ENCODE measurements at places on chromosomes 6 and 20.

- DNase-seq = no peak
Observed at GRCh38 chr20:17647391-17648314, 34.4 kb downstream of the RRBP1 start.

GRCh38 chr20:48478370-48478769, 349.4 kb downstream of the PREX1 start:
- DNase-seq = no peak

DNA sequence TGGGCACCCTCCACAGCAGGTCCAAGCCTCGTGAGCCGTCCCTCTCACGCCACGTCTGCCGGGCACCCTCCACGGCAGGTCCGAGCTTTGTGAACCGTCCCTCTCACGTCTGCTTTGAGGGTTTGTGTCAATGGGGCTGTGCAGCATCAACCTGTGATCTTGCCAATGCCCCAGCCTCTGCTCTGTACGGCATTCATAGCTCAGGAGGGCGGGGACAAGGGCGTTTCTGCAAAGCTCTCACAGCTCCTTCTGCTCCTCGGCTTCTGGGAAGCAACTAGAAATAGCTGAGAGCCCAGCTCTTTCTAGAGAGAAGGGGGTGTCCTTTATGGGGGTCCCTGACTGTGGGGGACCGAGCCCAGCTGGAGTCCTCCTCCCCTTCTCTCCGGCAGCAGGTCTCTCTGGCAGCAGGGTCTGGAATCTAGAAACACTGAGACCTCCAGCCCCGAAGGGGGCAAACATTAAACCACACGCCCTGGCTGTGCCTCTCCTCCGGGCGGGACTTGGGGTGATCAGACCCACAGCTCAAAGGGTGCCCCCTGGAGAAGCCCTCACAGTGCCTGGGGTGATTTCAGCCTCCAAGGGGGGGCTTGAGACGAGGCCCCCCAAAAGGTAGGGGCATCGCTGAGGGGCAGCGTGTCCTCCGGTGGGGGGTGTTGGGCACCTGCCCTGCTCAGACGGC, 41.2 kb upstream of the CHRNA4 start:
- DNase-seq = no peak

- DNase-seq = no peak
Observed at GRCh38 chr6:161658211-161658610, 384.4 kb upstream of the AGPAT4 start.

- DNase-seq = no peak
Observed at GRCh38 chr6:24053057-24053456, 73.0 kb upstream of the NRSN1 start.

GRCh38 chr6:127950566-127951145, 49.8 kb upstream of the THEMIS start:
- DNase-seq = no peak

DNA sequence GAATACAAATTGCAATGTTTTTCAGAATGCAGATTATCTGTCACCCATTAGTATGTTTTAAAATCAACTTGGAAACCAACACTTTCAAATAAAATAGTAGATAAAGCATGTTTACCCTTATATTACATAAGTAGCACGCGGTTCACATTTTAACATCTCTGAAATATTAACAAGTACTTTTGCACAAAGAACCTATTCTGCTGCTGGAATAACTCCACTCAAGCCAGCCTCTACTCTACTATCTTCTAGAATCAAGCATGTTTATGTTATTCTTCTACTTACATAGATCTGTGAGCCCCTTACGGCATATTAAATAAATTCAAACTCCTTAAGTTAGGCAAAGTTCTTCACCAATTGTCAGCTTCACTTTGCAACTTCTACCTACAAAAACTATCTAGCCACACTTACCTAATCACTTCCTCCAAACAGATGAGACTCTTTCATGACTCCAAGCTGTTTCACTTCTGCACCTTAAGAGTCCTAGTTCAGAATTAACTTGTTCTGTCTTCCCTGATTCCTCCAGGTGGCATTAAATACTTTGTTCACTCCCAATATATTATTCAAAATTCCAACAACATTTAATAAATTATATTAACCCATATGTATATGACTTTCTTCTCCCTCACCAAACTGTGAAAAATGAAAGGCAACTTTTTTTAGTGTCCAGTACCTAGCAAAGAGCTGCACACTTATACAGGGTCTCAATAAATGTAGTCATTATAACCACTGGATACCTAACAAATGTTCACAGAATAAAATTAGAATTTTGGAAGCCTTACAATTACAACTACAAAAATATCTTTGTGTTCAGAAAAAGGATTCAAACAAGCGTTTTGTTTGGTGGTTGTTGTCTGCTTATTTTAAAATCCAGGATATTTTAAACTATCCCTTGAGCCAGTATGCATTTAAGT, 12.1 kb downstream of the CEP85L start:
- DNase-seq = no peak

GRCh38 chr6:165268987-165269386, 40.4 kb downstream of the C6orf118 start:
- DNase-seq = no peak

GRCh38 chr6:137641474-137642077, 147.4 kb upstream of the OLIG3 start:
- no peak for DNase-seq

GRCh38 chr6:35603326-35604202, 85.2 kb downstream of the FKBP5 start:
- DNase-seq = no peak

DNA sequence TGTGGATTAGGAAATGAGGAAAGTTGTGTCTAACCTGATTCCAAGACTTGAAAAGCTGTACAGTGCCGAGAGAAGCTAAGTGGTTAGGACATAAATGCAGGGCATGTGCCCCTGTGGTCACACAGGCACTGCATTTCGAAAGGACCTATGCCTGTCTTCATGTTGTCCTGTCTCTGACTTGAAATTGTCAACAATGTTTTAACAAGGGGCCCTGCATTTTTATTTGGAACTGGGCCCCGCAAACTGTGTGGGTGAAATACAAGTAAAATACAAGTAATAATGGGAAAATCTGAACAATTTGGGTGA, 38.8 kb downstream of the MRS2 start:
- no peak for DNase-seq

GRCh38 chr20:49853640-49854039, 41.0 kb downstream of the SLC9A8 start:
- no peak for DNase-seq

GRCh38 chr6:90681863-90682262, 95.0 kb upstream of the MAP3K7 start:
- no peak for DNase-seq

DNA sequence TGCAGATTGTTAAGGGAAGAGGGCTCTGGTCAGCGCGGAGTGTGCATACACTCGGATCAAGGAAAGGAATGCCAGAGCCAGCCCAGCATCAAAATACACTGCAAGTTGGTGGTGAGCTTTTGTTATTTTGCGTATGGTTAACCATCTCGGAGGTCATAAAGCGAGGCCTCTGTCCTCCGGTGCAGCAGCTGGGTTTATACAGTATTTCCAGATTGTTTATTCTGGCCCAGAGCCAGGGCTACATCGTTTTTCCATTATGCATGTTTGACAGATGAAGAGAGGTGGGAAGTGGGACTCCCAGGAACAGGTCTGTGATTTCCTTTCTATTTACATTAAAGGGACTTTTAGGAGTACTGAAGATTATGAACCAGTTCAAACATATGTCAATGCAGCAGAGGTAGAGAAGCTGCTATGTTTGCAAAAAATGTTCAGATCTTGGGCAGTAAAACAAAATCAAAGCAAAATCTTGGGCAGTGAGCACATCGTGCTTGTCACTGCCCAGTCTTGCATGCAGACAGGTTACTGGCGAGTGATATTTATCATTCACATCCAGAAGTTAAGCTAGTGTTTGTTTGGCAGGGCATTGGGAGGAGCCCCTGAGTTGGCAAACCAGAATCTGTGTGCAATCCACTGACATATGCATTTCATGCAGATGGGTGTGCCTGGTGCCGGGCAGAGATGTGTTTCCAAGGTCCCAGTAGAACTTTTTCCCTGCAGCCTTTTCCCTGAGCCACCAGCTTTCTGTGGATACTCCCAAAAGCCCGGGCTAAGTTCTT, 256.3 kb upstream of the TAB2 start:
- no peak for DNase-seq

- no peak for DNase-seq
Observed at GRCh38 chr20:21234806-21235483, 68.2 kb upstream of the XRN2 start.

DNA sequence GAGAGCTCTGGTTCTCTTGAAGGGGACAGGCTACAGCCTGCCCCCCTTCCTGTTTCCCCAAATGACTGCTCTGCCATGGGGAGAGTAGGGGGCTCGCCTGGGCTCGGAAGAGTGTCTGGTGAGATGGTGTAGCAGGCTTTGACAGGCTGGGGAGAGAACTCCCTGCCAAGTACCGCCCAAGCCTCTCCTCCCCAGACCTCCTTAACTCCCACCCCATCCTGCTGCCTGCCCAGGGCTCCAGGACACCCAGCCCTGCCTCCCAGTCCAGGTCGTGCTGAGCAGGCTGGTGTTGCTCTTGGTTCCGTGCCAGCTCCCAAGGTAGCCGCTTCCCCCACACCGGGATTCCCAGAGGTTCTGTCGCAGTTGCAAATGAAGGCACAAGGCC, 9.8 kb downstream of the VEGFA start:
- DNase-seq = no peak

DNA sequence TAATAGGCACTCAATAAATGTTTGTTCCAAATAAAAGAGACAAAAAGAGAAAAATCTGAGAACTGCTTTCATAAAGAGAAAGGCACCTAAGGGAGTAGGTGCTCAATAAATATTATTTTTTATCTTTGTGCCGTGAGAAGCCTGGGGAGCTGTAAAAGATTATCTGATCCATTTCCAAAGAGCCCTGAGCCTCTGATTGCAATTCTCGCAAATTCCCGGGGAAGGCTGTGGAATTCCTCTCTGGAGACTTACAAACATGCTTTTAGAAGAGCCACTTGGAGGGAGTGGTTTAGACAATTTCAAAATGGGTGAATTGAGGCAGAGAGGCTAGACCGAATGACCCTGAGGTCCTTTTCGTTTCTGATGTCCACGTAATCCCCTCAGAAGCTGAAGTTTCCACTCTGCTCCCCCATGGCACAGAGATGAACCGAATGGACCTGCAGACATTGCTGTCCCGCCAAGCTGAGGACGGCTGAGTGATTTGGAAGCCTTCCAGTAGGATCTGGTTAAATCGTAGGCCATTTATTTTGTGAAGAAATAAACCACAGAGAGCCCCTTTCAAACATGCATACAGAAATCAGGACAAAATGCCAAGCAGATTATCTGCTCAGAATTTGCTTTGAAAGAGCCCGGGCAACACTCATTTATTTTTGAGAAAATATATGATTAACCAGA, 77.8 kb downstream of the PKHD1 start:
- no peak for DNase-seq

DNA sequence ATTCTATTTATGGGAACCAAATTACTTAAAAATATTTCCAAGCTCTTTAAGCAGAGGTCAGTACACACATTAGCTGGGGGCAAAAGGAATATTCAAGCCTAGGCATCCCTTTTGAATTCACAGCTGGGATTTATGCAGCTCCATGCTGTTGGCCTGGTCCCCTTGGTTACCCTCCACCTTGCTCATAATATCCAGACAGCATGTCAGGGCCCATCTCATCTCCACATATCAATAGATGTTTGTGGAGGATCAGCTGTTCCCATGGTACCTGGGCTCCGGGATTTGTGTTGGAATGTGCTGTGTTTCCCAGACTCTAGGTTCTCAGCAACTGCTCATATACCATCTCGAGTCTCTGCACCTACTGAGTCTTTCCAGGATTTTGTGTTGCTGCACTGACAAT, 534.8 kb downstream of the BMP2 start:
- no peak for DNase-seq

GRCh38 chr6:46287681-46288080, 116.9 kb upstream of the ENPP5 start:
- DNase-seq = no peak

- DNase-seq = no peak
Observed at GRCh38 chr6:14422061-14422460, 304.5 kb downstream of the CD83 start.

DNA sequence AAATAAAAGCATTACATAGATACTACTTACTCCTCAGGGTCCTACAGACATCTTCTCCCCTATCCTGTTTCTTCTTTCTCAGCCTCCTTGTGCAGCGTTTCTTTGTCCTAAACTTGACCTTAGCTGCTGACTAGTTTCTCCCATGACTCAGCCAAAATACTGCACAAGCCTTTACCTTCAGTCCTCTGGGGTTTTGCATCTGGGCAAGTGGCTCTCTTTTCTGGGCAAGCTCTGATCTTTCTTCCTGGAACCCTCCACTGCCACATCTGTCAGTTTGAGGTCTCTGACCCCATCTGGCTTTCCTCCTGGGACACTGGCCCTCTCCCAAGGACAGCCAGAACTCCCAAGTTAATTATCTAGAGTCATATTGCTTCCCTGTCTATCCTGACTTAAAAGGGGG, 838.4 kb downstream of the DHX35 start:
- DNase-seq = no peak

DNA sequence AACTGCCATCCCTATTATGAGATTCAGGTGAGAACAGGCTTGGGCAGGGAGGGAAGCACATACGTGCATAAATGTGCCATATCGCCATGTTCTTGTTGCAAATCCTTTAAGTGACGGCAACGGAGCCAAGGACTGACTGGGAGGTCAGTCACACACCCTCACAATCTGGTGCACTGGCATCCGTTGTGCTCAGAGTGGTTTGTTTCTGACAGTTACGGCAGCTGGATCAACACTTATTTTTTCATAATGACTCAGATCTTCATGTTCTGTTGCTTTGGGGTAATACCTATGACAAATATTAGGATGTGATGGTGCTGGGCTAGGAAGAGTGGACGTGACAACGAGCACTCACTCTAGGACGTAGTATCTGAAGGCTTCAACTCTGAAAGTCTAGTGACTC, 56.2 kb upstream of the PREP start:
- no peak for DNase-seq

DNA sequence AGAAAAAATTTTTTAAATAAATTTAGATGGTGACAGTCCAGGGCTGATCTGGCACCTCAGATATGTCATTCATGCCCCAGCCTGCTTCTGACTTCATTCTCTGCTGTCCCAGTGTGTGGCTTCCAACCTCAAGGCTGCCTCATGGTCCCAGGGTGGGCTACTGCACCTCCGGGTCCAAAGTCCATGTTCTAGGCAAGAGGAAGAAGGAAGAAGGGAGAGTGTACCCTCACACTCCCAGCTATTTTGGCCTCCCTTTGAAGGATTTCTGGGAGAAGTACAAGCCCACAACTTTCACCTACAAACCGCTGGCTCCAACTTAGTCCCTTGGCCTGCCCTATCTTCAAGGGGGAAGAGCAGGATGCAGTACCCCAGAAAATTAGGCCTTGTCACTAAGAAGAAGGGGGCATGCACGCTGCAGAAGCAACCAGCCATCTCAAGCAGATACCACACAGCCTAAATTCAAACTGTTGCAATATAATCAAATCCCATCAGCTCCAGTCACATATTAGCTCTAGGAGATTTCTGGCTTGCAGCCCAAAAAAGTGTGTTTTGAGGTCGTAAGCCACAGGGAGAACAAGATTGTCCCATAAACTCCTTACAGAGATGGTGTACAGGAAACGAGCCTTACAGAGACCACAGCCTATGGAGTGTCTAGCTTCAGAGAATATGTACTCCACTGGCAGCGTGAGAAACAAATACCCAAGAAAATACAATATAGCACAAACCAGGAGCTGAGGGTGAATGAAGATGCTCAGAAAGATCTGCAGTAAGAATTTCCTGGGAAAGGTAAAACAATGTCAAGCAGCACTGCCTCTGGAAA, 906 bp upstream of the BTN3A2 start:
- no peak for DNase-seq

GRCh38 chr6:148455674-148456558, 113.3 kb downstream of the SASH1 start:
- DNase-seq = no peak

- DNase-seq = no peak
Observed at GRCh38 chr20:33431797-33432381, 11.7 kb downstream of the SNTA1 start.

GRCh38 chr6:70667256-70667710, 400 bp upstream of the SMAP1 start:
- DNase-seq = no peak
